Fibroblast of mammary gland (primary cell): ENCODE measurements at places on chromosomes 4 and X.

GRCh38 chrX:111609206-111609605, 71.8 kb upstream of the ALG13 start:
- no peak for DNase-seq

DNA sequence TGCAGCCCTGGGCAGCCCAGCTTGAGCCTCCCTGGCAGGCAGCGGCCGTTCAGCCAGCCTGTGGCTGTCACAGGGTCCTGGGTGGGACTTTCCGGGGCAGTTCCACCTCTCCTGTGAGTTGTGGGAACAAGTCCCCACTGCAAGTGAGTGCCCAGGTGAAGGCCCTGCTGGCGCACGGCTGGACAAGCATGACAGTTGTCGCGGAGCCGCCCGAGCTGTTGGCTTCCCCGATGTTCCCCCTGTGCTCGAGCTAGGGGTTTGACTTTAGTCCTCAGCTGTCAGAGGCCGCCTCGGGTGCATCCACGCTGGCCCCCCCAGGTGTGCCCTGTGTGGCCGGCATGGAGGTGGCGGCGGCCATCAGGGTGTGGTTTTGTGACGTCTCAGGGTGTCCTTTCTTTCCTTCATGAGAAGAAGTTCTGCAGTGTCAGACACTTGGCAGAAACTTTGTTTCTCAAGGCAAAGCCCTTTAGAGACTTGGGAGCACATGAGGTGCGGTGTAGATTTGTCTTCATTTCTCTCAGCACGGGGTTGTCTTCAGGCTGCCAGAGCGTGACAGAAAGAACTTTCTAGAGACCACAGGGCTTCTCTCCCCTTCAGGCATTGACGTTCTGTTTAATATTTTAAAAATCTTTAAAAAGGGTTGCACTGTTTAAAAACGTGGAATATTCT, 69.4 kb upstream of the HGFAC start:
- DNase-seq, result no peak

DNA sequence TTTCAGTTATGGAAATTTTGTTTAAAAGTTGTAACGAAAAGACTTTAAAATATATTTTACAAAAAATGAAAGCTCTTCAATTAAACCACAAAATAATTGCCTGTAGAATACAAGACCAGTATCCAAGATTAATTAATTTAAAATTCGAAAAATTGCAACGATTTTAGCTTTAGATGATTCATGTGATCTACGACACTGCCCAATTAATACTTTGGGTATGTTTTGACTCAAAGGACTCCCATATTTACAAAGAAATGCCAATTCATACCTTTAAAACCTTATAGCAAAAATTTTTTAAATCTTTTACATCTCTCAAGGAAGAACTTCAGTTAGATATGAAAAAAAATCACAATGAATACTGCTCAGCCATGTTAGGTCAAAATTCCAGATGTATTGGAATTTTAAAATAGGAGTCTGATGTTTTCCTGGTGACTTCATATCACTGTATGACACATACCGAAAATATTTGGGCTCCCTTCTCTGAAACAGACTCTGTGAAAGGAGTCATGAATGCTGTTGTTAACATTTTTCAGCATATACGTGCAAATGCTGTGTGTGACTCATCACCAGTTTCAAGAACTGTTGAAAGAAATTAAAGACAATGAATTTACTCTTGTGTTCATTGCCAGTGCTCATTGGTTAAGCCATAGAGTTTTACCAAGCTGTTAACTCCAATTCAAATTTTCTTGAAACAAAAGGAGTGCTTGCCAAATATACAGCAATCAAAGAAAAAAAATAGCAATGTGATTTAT, 13.8 kb upstream of the SMS start:
- DNase-seq, result peak; percentile 96

- DNase-seq, result no peak
Measured at GRCh38 chr4:5893004-5893580, at the start of gene CRMP1. TSS of gene CRMP1 (minus strand) at chr4:5893086. CDS start at chr4:5892969, 117 bp downstream.

- DNase-seq, result no peak
Measured at GRCh38 chrX:1794586-1794985, 179.7 kb downstream of the ASMT start.

DNA sequence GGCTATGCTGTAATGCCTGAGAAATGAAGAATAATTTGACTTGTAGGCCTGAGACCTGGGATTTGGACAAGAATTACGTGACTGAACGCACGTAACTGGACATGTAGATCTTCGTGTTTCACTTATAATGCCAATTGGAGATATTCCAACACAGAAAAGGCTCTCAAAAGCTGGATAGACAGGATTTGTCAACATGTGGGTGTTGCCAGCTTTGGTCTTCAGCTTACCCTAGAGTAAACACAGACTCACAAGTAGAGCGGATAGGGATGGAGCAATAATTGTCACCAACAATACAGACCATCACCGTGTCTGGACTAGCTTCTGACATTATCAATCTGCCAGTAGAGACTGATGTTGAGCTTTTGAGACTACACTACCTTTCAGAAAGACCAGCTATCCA, 1511.0 kb upstream of the ADGRL3 start:
- no peak for DNase-seq

DNA sequence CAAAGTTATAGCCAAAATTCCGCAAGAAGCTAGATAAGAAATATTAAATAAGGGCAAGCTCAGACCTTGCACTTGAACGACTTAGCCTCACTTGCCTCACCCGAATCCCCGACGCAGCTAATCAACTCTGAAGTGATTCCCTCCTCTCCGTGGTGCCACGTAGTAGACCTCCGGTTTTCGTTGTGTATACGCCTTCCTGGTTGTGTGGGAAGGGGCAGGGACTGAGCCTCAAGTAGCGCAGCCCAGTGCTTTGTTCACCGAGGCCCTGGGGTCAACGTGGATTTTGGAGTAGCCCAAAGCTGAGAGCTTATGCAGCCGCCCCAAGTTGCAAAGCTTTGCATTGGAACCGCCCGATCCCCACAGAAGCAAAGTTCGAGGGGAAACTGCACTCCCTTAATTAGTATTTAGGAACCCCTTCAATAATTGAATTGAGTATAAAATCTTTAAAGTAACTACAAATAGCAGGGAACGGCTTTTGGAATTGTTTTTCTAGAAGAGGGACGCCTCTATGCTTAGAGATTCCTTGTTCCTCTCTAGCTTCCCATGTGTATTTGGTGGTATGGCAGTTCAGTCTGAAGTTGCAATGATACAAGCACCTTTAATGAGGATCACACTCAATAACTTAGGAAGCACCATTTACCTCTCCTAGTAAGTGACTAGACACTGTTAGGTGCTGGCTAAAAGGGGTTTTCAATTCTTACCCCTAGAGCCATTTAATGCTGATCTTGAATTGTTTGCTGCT, 55.7 kb downstream of the LINC00632 start:
- DNase-seq, result peak; percentile 65

DNA sequence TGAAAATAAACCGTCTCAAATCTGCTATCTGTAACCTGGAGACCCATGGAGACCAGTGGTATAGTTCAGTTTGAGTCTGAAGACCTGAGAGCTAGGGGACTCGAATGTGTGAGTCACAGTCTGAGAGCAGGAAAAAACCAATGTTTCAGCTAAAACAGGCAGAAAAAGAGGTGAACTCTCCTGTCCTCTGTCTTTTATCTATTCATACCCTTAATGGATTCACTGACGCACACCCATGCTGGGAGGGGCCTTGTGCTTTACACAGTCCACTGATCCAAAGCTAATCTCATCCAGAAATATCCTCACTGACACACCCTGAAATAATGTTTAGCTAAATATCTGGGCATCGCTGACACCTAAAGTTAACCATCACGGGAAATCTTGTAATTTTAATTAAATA, 297.9 kb downstream of the GPM6A start:
- DNase-seq, result no peak

DNA sequence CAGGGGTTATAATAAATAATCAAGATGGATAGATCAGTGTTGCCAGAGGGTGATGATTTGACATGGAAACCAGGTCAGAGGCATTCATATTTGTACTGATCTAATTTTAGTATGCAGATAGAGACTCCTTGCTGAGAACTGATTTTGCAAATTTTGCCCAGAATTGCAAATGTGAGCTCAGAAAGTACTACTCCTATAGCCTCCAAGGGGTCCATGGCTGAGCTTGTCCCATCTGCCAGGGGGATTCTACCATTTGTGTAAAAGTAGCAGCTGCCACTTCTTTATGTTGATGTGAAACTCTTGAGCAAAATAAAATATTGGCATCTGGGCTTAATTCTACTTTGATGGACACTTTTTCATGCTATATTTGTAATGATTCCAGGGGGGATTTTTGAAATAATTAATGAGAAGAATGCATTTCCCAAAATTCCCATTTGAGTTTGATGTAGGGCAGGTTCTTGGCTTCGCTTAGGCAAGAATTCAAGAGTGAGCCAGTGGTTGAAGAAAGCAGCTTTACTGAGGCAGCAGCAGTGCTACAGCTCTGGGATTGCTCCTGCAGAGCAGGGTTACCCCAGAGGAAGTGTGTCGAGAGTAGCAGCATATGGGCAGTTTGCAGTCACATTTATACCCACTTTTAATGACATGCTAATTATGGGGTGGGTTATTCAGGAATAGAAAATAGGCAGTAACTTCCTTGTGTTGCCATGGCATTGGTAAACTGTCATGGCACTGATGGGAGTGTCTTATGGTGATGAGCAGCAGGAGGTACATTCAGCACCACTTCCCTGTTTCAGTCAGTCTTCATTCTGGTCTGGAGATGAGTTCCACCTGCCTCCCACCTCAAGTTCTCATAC, 38.7 kb upstream of the DCLK2 start:
- DNase-seq, result no peak

DNA sequence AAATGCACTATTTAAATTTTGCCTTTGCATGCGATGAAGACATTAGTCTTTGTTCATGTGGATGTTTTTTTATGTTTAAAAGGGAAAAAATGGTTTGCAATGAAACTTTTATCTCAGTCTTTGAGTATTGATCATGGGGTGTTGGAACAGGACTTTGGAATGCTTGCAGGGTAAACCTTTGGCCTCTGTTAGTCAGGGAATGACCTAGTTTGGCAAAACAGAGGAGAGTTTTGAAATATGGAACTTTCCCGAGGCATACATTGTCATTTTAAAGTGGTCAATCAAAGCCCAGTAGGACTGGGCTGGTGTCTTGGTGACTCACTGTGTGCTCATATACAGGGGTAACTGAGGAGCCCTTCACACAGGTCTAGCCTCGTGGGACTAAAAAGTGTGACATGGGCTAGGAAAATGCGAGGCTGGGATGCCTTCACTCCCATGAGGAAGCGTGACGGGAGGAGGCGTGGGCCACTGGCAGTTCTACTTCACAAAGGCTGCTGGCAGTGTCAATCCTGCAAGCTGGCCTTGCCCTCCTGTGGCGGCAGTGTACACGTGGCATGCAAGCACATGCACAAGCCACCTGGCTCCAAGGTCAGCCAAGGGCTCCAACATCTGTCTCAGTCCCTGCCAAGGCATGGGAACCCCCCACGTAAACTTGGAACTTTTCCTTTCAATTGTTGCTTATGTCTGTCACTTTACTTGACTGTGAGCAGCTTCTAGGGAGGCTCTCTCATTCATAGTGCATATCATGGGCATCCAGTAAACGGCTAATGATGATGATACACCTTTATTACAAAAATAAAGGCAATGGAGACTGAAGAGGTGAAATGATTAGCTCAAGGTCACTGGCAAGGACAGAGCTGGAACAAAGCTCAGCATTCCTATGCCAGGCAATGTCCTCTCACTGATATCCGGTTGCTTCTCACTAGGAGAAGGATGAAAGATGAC, 5.2 kb upstream of the F11 start:
- DNase-seq, result peak; percentile 2

GRCh38 chr4:13907255-13907751, 279.8 kb upstream of the BOD1L1 start:
- peak; percentile 99 for DNase-seq

- DNase-seq, result peak; percentile 87
Measured at GRCh38 chr4:10611673-10612072, 72.9 kb downstream of the CLNK start.

GRCh38 chr4:138199568-138200235, 42.4 kb downstream of the SLC7A11 start:
- DNase-seq, result no peak

DNA sequence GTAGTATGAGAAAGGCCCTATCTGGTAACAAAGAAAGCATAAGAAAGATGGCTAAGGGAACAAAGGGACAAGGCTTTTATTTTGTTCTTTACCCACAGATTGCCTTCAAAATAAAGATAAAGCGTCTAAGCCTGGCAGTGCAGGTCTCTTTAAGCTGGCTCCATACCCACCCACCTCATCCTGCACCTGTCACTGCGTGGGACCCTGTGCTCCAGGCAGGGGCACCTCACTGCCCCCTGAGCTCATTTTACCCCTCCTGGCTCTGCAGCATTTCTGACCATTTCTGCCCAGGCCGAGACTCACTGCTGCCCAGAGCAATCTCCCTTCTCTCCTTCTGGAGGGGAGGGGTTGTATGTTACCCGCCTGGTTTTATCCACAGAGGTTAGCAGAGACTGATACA, 1.7 kb upstream of the CYP4V2 start:
- no peak for DNase-seq

DNA sequence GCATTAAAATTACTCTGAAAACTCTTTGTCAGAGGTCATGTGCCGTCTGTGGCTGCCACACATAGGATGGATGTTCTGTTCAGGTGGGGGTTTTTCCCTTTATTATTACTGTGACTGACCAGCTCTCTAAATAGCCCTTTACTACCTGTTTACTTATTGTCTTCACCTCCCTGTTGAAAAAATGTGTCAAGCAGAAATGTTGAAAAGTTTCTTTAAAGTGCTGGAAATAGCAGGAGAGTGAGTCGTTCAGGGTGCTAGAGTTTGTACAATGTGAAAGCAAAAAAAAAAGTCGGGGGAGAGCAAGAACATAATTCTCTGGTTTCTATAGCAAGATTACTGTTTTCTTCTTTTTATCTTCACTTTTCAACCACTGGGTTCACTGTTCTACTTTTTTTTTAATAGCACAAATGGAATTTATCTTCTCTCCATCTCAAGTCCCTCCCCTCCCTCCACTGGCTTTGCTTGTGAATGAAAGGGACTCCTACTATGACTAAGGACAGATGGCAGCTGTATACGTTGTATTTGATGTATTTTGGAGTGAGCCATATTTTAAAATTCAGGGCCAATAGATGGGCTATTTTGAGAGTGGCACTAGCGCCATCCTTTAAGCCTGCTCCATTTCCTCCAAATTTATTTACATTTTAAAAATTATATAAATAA, 33.3 kb downstream of the ARX start:
- peak; percentile 8 for DNase-seq

- no peak for DNase-seq
Measured at GRCh38 chr4:8291036-8291682, 21.6 kb downstream of the HTRA3 start.

DNA sequence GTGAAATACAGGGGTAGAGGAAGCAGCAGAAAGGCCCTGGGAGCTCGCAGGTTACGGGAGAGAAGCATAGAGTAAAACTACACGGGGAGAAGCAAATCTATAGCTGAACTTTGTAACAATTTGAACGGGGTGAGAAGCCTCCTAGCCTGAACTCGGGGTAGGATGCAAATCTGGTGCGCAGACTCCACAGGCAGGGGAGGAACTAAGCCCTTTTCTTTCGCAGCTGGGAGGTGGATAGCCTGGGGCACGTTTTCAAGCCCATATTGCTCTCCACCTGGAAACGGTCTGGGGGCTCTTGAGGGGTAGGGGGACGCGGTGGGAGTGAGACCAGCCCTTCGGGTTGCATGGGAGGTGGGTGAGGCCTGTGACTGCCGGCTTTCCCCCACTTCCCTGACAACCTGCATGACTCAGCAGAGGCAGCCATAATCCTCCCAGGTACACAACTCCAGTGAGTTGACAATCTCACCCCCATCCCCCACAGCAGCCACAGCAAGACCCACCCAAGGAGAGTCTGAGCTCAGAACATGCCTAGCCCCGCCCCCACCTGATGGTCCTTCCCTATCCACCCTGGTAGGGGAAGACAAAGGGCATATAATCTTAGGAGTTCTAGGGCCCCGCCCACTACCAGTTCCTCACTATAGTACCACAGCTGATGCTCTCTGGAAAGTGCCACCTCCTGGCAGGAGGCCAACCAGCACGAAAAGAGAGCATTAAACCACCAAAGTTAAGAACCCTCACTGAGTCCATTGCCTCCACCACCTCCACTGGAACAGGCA, 29.9 kb downstream of the SOWAHB start:
- no peak for DNase-seq
